Stimulated activated CD8-positive, alpha-beta memory T cell treated with anti-CD3 and anti-CD28 coated beads, Interleukin-15, amount 100 ng/mL, for 48 hours (primary cell): ENCODE measurements at places on chromosomes 4 and X.

GRCh38 chr4:23930750-23931488 is 41.1 kb upstream of the PPARGC1A start:
- no peak for DNase-seq

DNA sequence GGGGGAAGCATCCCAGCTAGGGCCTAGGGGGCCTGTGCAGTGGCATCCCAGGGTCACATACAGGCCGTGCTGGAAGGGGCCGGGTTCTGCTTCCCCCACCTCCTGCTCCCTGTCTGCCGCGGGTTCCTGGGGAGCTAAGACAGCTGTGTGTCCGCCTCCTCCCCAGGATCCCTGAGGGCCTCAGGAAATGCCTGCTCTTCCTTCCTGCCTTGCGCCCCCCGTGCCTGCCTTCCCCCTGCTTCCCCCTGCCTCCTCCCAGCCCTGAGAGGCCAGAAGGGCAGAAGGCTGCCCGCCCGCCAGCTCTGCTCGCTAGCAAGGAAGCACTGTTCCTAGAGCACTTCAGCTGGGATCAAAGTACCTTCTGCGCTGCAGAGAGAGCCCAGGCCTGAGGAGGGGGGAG is 2.9 kb upstream of the BGN start:
- no peak for DNase-seq

GRCh38 chr4:112516471-112517066 is 589 bp upstream of the NEUROG2 start:
- no peak for DNase-seq

DNA sequence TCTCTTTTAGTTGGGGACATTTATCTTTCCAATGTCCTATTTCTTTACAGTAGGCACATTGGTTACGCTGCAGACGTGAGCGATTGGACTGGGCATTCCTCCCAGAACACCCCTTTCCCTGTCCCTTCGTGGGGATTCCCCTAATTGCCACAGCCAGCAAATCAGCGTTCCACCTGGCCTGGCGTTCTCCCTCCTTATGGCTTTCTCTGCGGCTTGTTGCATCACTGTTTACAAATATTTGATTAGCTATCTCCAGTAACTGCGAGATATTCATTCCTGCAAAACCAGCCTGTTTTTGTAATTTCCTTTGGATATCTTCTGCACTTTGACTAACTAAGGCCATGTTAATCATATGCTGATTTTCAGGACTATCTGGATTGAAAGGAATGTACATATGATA is 202.5 kb upstream of the KLF8 start:
- no peak for DNase-seq

DNA sequence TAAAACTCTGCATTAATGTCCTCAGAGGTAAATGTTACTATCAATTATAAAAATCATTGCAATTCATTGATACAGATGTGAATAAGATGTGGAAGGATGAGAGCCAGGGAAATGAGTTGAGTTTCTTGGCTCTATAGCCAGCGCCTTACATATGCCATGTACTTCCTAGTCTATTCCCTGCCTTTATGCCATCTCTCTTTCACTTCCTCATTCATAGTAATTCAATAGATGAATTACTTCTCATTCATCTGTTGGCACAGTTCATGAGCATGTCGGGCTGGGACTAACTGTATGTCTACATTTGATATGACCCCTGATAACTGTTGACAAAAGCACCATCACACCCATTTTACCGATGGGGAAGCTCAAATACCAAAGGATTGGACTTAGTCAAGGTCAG is 55.7 kb downstream of the LNX1 start:
- no peak for DNase-seq

DNA sequence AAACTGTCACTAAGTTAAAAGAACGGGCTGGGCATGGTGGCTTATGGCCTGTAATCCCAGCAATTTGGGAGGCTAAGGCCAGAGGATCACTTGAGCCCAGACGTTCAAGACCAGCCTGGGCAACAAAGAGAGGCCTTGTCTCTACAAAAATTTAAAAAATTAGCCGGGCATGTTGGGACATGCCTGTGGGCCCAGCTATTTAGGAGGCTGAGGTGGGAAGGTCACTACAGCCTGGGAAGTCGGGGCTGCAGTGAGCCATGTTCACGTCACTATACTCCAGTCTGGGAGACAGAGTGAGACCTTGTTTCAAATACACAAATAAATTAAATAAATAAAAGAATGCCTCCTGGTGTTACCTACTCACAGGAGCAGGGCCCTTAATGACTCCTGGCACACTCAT is 69.5 kb downstream of the APBB2 start:
- no peak for DNase-seq
